ENCODE measurements at places on chromosomes 5 and 9. TPM values are rescaled to one million over a fixed set of nuclear protein-coding genes. Genes with fewer than 3 reads are reported as not detected.

- no peaks in the 10 kb centered on the region for H3K36me3 ChIP-seq
- DNase-seq: no peak
- H3K27ac ChIP-seq: no peak overlapping the region
- no peaks in the 10 kb centered on the region for H3K27me3 ChIP-seq
- no peaks in the 10 kb centered on the region for H3K4me1 ChIP-seq
- H3K4me3 ChIP-seq: no peak overlapping the region
Measured at GRCh38 chr9:81374459-81375186, 314.7 kb downstream of the TLE1 start.

GRCh38 chr9:111152614-111153406 lies 114.5 kb upstream of the LPAR1 start:
- no peak overlapping the region for H3K27ac ChIP-seq
- no peaks in the 10 kb centered on the region for H3K4me1 ChIP-seq
- no peak for DNase-seq
- no peaks in the 10 kb centered on the region for H3K27me3 ChIP-seq

DNA sequence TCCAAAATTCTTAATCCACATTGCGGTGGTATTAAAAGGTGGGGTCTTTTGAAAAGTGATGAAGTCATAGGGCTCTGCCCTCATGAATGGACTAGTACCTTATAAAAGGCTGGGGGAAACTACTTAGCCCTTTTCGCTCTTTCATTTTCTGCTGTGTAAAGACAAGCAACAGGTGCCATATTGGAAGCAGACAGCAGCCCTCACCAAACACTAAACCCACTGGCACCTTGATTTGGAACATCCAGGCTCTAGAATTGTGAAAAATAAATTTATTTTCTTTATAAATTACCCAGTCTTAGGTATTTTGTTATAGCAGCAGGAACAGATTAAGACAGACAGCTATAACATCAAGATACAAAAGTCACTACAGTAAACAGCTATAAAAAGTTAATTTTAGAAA lies 12.8 kb downstream of the PJA2 start:
- DNase-seq: no peak
- no peak overlapping the region for H3K4me3 ChIP-seq
- H3K4me1 ChIP-seq: peaks cover 49% of the 10 kb centered on the region
- H3K27ac ChIP-seq: no peak overlapping the region
- no peaks in the 10 kb centered on the region for H3K36me3 ChIP-seq

DNA sequence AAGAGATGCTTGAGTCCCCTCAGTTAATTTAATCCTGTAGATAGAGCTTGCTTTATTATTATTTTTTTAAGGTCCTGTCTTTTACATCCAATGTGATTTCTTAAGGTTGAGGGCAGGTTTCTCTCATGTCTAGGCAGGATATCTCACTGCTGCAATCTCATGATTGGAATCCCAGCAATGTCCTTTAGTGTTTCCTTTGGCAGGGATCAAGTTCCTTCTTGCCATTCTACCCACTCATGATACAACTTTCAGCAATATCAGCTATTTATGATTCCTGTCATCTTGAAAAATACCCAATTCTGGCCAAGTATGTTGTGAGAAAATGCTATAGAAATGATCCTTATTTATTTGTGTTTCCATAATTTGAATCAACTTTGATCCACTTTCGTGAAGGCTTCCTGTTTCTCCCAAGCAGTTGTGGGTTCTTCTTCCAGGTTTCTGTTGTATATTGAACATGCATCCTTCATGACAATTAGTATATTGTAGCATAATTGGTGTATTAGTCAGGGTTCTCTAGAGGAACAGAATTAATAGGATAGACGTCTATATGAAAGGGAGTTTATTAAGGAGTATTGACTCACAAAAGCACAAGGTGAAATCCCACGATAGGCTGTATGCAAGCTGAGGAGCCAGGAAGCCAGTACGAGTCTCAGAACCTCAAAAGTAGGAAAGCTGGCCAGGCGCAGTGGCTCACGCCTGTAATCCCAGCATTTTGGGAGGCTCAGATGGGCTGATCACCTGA lies 18.4 kb upstream of the VPS13A start:
- no peak for DNase-seq
- H3K27ac ChIP-seq: no peak overlapping the region
- H3K27me3 ChIP-seq: no peaks in the 10 kb centered on the region
- H3K4me1 ChIP-seq: peaks cover 6% of the 10 kb centered on the region
- H3K36me3 ChIP-seq: no peaks in the 10 kb centered on the region

GRCh38 chr9:137435980-137436760 lies 5.0 kb downstream of the ENTPD8 start:
- H3K27ac ChIP-seq: no peak overlapping the region
- H3K36me3 ChIP-seq: no peaks in the 10 kb centered on the region
- H3K4me1 ChIP-seq: peaks cover 8% of the 10 kb centered on the region
- peaks cover under 1% of the 10 kb centered on the region for H3K27me3 ChIP-seq

GRCh38 chr9:28650327-28650726 lies 1077.0 kb upstream of the C9orf72 start:
- DNase-seq: no peak
- no peak overlapping the region for H3K27ac ChIP-seq
- H3K4me3 ChIP-seq: no peak overlapping the region
- H3K4me1 ChIP-seq: no peaks in the 10 kb centered on the region
- no peaks in the 10 kb centered on the region for H3K27me3 ChIP-seq

- no peak overlapping the region for H3K4me3 ChIP-seq
- H3K27me3 ChIP-seq: no peaks in the 10 kb centered on the region
- no peak overlapping the region for H3K27ac ChIP-seq
Measured at GRCh38 chr5:81525690-81526089, 131.8 kb upstream of the ACOT12 start.

DNA sequence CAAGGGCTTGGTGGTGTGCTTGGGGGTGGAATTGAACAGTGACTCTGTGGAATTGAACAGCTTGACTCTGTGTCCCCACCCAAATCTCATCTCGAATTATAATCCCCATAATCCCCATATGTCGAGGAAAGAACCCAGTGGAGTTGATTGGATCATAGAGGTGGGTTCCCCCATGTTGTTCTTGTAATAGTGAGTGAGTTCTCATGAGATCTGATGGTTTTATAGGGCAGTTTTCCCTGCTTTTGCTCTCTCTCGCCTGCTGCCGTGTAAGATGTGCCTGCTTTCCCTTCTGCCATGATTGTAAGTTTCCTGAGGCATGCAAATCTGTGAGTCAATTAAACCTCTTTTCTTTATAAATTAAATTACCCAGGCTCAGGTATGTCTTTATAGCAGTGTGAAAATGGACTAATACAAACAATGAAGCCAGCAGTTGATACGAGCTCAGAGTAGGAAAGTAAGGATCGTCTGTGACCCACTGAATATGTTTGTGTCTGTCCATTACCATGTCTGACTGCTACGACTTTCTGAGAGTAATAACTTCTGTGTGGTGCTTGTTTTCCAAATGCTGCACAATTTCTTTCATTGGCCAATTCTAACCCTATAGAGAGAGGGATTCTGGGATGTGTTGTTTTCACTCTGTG lies 17.9 kb upstream of the RICTOR start:
- DNase-seq: no peak
- H3K4me1 ChIP-seq: no peaks in the 10 kb centered on the region
- no peaks in the 10 kb centered on the region for H3K27me3 ChIP-seq
- no peak overlapping the region for H3K4me3 ChIP-seq
- no peaks in the 10 kb centered on the region for H3K36me3 ChIP-seq

DNA sequence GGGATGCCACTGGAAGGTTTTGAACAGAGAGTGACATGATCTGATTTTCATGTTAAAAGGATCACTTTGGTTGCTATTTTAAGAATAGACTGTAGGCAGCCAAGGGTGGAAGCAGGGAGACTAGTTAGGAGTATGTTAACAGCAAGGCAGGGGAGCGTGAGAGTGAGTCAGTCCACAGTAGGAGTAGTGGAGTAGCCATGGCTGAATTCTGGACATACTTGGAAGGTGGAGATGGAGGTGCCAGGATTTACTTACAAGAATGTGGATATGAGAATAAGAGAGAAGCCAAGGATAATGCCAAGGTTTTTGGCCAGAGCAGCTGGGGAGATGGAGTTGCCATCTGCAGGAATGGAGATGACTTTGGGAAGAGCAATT lies 118.8 kb downstream of the GALNT10 start:
- H3K27ac ChIP-seq: no peak overlapping the region
- DNase-seq: no peak
- H3K4me3 ChIP-seq: no peak overlapping the region
- H3K36me3 ChIP-seq: no peaks in the 10 kb centered on the region
- H3K4me1 ChIP-seq: no peaks in the 10 kb centered on the region
- no peaks in the 10 kb centered on the region for H3K27me3 ChIP-seq

GRCh38 chr5:150562832-150563231 lies 54.9 kb downstream of the NDST1 start:
- no peak overlapping the region for H3K4me3 ChIP-seq
- H3K4me1 ChIP-seq: peaks cover 7% of the 10 kb centered on the region
- no peaks in the 10 kb centered on the region for H3K27me3 ChIP-seq
- H3K36me3 ChIP-seq: no peaks in the 10 kb centered on the region
- H3K27ac ChIP-seq: no peak overlapping the region

DNA sequence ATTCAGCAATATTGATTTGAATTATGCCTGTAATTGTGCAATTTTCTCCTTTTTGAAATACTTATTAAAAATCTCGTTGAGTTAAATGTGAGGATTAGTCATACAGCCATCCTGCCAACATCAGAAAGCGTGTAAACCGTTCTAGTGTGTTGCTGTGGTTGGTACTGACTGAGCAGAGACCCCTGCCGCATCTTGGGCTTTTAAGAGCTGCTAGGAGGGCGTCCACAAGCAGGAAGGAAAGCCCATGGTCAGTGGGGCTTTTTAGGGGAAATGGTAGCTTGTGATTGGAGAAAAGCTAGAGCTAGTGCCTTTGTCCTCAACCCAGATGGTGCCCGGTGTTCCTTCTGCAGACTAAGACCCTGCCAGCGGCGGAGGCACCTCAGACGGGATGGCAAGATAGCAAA lies 1.3 kb downstream of the SDHA start:
- H3K36me3 ChIP-seq: peaks cover 9% of the 10 kb centered on the region
- H3K27me3 ChIP-seq: no peaks in the 10 kb centered on the region

GRCh38 chr5:17663182-17663581 lies 28.9 kb downstream of the TAF11L14 start:
- no peak for DNase-seq
- H3K36me3 ChIP-seq: no peaks in the 10 kb centered on the region
- no peaks in the 10 kb centered on the region for H3K27me3 ChIP-seq
- no peak overlapping the region for H3K4me3 ChIP-seq

DNA sequence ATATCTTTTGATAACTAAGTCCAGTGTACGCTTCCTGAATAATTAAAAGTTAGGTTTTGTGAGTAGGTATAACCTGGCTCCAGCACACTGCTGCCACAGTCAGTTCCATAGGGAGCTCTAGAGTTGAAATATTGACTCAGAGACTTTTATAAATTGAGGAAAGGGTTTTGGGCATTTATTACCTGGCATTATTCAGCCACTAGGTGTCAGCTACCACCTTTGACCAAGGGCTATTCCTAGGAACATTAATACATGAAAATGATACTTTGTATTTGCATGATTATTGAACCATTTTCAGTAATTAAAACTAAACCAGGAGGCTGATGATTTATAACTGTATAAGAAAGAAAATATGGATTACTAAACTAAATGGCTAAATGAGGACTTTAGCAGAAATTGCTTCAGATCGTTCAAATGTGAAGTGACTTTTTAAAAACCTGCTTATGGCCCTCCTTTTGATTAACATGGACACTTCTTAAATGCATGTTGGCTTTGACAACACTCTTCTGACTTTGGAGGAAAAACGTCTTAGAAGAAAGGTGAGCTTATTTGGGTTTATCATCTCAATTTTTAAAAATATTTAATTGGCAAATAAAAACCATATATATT lies 83.0 kb downstream of the SMC2 start:
- no peaks in the 10 kb centered on the region for H3K4me1 ChIP-seq
- DNase-seq: no peak
- H3K36me3 ChIP-seq: no peaks in the 10 kb centered on the region

DNA sequence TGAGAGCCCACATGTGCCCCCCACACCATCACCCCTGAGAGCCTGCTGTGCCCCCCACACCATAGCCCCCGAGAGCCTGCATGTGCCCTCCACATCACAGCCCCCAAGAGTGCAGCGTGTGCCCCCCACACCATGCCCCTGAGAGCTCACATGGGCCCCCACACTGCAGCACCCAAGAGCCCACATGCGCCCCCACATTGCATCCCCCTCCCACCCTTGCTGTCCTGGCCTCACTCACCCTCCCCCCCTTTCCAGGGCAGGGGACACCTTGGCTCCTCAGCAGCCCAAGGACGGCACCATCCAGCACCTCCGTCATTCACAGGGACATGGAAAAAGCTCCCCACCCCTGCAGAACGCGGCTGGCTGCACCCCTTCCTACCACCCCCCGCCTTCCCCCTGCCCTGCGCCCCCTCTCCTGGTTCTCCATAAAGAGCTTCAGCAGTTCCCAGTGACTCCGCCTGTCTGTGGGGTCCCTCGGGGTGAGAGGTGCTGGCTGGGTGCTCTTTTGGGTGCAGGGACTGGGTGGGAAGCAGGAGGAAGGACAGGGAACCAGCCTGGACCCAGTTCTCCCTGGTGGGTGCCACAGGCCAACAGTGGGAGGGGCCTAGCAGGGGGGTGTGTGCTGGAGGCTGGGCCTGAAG lies 5.0 kb downstream of the LCN1 start:
- H3K36me3 ChIP-seq: no peaks in the 10 kb centered on the region
- no peak overlapping the region for H3K27ac ChIP-seq
- H3K4me1 ChIP-seq: no peaks in the 10 kb centered on the region
- DNase-seq: no peak

GRCh38 chr9:113746486-113746885 lies 129.6 kb upstream of the ZNF618 start:
- H3K4me1 ChIP-seq: no peaks in the 10 kb centered on the region
- no peak for DNase-seq
- H3K4me3 ChIP-seq: no peak overlapping the region
- H3K36me3 ChIP-seq: no peaks in the 10 kb centered on the region
- no peaks in the 10 kb centered on the region for H3K27me3 ChIP-seq
- no peak overlapping the region for H3K27ac ChIP-seq

GRCh38 chr5:34968258-34968657 lies 38.9 kb downstream of the DNAJC21 start:
- H3K36me3 ChIP-seq: no peaks in the 10 kb centered on the region
- no peaks in the 10 kb centered on the region for H3K4me1 ChIP-seq
- H3K4me3 ChIP-seq: no peak overlapping the region
- H3K27me3 ChIP-seq: no peaks in the 10 kb centered on the region
- DNase-seq: no peak

Gene CYSTM1
- total RNA-seq: 89.8 TPM

Gene PHF24
- total RNA-seq: 0.67 TPM

Gene GABRA1
- total RNA-seq: not detected

Gene FAM151B
- total RNA-seq: 1.8 TPM

Gene GAPT
- not detected for total RNA-seq

Gene FOXD4L6
- not detected for total RNA-seq

Gene ARL10
- total RNA-seq: 5.8 TPM

Gene PCDHGC5
- total RNA-seq: 1.4 TPM

Gene RGS7BP
- total RNA-seq: 2.4 TPM

Data from right atrium auricular region (tissue), 2 donors.